ENCODE measurements at places on chromosomes 6 and 20.

- DNase-seq, result no peak
Observed at GRCh38 chr6:30361661-30362060, 16.7 kb downstream of the RPP21 start.

GRCh38 chr20:49713753-49714712, at the start of gene B4GALT5:
Gene B4GALT5, minus strand, starts transcription at chr20:49713878. Its CDS starts 188 bp downstream, at chr20:49713690.
- peak; percentile 88 for DNase-seq

DNA sequence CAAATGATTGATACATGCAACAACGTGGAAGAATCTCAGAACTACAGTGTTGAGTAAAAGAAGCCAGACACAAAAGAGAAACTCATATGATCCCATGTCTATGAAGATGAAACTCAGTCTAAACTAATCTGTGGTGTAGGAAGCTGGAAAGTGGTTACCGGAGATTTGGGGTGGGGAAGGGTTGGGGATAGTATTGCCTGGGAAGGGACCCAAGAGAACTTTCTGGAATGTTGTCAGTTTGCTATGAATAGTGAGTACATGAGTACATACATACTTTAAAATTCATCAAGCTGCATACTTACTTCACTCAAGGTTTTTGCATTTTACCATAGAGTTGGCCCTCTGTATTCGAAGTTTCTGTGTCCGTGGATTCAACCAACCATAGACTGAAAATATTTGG, 106.0 kb downstream of the SAMD5 start:
- no peak for DNase-seq

- no peak for DNase-seq
Observed at GRCh38 chr6:168223755-168224154, 95.8 kb downstream of the DACT2 start.

- no peak for DNase-seq
Observed at GRCh38 chr6:17381424-17382147, 11.8 kb upstream of the CAP2 start.

- DNase-seq, result no peak
Observed at GRCh38 chr20:1555952-1556351, 1.6 kb downstream of the SIRPD start.

DNA sequence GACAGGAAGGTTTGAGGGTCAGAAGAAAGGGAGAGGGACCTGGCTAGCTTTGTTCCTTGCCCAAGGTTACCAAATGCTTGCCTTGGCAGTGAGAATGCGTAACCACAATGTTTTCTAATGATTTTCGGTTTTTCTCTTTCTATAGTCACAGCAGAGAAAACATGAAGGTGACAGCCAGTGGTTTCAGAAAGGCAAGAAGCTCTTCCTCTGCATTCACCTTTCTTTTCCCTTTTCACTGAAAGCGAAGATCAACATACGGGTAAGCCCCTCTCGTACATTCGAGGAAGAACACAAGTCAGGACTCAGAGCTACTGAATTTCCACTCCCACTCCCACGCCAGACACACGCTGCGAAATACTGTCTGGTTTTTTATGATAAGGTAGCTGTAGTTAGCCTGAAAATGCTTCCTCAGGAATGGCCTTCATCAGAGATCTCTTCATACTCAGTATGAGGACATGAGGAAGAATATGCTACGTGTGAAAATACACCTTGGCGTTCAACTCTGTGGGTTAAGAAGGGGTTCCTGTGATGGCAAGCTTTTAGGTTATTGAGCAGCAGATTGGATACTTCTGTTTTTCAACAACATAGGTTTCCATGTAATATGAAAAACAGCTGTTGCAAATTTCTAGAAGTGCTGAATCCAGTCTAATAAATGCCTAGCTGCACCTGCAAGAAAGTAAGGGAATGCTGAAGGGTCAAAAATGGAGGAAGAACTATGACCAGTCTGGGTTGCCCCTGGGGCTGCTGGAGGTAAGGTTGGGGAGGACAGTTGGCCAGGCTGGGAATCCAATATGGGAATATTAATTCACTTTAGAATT, 7.4 kb upstream of the CD83 start:
- no peak for DNase-seq

GRCh38 chr6:109451376-109451775, 4.2 kb downstream of the MICAL1 start:
- no peak for DNase-seq

GRCh38 chr6:37531026-37531425, 31.3 kb upstream of the CCDC167 start:
- no peak for DNase-seq

DNA sequence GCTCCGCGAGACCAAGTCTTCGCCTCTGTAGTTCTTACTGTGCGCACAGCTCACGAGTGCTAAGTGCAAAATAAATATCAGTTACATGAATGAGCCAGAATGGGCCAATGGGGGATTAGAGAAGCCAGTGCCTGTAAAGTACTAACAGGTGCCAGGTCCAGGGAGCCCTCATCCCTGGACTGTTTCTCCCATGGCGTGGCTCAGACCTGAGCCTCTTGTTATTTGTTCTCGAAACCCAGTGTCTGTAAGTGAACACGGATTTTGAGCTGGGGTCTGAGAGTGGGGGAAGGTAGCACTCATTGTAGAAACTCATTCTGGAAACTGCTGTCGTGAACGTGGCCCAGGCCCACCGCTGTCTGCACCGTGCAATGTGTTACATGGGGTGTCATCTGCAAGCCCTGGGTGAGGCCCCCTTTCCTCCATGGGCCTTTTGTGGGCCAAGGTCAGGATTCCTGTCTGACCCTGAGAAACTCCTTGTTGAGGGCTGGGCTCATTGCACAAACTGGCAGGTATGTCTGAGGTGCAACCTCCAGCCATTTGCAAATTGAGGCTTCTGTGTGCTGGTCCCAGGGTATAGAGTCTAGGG, 154.7 kb downstream of the SYCP2 start:
- no peak for DNase-seq

- DNase-seq, result no peak
Observed at GRCh38 chr6:137647762-137648447, 153.7 kb upstream of the OLIG3 start.

Measured in iPS DF 6.9 (cell line).